ENCODE measurements at places on chromosomes 1 and 21.
A peak's percentile ranks its signal among the peaks of the same experiment; 100 is the strongest.

DNA sequence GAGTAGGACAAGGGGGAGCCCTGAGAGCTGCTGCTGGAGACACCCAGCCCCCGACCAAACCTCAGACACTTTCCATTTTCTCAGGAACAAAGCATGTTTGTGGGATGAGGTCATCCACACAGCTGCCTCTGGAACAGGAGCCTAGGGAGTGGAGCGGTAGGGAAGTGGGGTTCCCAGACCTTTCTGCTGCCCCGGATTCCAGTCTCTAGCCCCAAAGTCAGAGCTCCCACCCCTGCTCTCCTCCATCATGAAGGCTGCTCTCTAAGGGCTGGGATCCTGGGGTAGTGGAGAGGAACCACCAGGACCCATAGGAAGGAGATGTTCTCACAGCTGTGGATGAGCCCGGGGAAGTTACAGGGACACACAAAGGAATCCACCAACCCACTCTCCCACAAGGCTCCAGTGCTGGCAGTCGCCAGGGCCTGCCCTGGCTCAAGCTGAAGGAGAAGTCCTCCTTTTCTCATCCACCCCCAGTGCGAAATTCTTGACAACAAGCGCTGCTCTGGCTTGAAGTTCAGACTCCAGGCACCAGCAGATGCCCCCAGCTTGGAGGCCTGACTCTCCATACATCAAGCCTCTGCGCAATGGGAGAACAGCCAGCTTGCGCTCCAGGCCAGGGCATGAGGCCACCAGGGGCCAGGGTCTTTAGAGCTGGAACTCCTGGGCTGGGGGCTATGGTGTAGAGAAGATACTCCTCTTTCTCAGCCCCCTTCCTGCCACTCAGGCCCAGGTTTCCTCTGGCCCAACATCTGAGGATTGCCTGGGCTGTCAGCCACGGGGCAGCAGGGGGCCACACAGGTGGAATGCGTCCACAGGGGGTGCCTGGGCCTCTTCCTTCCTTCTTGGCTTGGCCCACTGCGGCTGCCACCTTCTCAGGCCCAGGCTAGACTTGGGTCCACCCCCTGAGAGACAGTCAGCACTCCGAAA, 4.5 kb downstream of the FHL3 start:
- no peak for DNase-seq

DNA sequence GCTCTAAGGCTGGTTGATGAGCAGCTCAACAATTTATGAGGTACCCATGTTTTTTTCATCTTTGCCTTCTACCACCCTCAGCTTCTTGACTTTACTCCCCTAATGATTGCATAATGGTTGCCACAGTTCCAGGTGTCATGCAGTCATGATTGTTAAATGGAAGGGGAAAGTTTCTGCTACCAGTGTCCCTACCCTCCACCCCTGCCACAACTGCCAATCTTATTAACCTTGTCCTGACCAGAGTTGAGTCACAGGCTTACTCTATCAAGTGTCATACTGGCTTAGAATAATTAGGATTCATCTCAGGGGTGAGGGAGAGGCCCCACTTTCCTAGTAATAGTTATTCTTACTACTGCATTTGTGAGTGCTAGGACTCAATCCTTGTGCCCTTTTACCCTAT, 7.9 kb upstream of the FUBP1 start:
- no peak for DNase-seq

DNA sequence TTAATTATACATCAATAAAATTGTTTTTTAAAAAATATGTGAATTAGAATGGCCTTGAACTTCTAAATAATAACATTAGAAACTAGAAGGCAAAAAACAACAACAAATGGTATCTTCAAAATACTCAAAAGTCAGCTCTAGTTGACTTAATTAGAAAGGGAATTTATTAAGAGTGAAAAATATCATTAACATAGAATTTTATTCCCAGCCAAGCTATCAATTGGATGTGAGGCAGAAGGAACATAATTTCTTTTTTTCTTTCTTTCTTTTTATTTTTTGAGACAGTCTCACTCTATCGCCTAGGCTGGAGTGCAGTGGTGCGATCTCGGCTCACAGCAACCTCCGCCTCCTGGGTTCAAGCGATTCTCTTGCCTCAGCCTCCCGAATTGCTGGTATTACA, 51.2 kb upstream of the CAPZB start:
- no peak for DNase-seq

GRCh38 chr21:45740491-45741357, 97.2 kb downstream of the PCBP3 start:
- DNase-seq: no peak

DNA sequence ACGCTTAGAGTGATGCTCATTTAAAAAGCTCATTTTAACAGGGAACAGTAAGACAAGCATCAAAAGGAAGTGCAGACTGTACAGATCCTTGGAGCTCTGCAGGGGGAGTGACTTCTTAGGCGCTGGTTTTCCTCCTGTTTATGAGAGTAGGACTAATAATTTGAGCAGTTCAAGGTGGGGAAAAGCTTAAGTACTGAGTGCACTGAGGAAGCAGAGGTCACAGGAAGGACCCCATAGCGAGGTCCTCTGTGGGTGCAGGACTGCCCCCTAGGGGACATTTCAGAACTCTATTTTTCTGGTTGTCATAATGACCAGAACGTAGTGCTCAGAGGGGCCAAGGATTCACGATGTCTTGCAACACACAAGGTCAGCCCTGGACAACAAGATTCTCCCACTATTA, 112.1 kb downstream of the HLCS start:
- no peak for DNase-seq

DNA sequence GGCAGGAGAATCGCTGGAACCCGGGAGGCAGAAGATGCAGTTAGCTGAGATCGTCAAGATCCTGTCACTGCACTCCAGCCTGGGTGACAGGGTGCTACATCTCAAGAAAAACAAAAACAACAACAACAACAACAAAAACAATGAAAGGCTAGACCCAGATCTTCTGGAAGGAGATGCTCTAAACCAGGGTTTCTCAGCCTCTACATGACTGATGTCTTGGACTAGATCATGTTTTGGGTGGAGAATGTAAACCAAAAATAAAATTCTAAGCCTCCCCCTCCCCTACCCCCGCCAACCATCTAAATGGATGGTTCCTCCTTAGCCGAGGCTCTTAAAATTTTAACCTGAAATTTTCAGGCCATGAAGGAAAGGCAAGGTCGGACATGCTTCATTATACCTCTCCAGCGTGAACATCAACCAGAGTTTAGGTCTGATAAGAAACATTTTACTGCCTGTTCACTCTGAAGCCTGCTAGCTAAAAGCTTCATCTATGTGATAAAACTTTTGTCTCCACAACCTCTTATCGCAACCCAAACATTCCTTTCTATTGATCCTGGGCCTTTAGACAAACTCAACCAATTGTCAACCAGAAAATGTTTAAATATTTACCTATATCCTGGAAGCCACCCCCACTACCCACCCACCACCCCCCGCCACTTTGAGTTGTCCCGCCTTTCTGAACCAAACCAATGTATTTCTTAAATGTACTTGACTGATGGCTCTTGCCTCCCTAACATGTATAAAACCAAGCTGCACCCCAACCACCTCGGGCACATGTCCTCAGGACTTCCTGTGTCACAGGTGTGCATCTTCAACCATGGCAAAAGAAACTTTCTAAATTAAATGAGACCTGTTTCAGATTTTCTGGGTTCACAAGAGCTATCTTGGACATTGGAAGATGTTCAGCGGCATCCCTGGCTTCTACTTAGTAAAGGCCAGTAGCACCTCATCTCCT, 1.9 kb upstream of the CAPN2 start:
- no peak for DNase-seq

- no peak for DNase-seq
Observed at GRCh38 chr1:214292322-214292721, 11.4 kb downstream of the SMYD2 start.

GRCh38 chr1:244854166-244854565, 10.2 kb downstream of the HNRNPU start:
- no peak for DNase-seq

DNA sequence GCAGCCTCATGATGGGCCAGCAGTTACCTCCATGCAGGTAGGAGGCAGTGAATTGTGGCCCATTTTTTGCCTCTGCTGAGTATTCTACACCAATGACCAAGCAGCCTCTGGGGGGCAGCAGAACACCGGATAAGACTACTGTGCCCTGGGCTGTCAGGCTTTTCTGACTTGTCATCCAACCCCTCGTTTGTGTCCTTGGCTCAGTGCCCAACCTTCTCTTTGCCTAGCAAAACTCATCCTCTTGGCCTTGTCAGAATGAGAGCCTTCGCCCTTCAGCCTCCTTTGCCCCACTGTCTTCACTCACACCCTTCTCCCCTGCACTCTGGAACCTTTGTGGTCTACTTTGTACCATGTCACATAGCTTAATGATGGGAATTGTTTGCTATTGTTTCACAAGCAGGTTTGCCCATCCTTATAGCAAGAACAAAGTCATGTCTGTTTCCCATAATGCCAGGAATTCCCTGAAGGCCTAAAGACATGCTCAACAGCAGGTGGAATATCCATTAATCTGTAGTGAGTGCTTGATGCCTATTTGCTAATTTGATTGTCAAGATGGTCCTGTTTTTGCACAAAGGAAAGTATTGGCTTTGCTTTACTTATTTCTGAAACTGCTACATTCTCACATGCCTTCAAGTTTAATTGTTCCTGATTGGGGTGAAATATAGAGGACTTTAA, 255.9 kb downstream of the HHAT start:
- peak; percentile 41 for DNase-seq

DNA sequence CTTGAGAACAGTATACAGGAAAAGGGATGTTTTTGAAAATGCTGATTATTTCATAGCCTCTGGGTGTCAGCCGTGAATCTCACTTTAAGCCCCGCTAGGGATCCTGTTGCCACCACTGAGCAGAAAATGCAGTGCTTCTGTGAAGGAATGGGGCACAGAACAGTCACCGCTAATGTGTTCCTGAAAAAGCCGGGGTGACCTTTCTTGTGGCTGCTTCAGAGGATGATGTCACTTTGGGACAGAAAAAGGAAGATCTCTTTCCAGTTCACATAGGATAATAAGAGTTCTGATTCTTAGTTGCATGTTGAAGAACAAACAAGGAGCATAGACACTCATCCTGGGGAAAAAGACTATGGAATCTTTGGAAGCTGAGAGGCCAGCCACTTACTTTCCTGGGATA, 349.6 kb downstream of the DISC1 start:
- DNase-seq: no peak

DNA sequence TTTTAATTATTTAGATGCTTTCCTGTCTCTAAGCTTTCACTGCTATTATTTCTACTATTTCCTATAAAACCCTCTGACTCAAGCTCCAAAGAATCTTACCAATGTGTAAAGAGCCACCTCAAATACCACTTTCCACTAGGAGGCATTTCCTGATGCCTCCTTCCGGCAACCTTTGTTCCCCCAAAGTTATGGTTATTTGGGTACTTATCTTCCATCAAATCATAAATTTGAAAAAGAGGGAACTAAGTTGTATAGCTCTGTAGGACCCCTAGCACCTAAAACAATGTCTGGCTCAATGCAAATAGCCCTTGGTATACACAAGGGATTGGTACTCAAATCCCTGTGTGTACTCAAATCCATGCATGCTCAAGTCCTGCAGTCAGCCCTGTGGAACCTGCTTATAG, 79.6 kb downstream of the NME7 start:
- no peak for DNase-seq

- DNase-seq: no peak
Observed at GRCh38 chr1:85624361-85624760, 43.8 kb downstream of the CCN1 start.

GRCh38 chr1:214234635-214235025, 46.3 kb upstream of the SMYD2 start:
- DNase-seq: no peak

GRCh38 chr1:89708751-89709375, 75.9 kb downstream of the LRRC8C start:
- DNase-seq: no peak

DNA sequence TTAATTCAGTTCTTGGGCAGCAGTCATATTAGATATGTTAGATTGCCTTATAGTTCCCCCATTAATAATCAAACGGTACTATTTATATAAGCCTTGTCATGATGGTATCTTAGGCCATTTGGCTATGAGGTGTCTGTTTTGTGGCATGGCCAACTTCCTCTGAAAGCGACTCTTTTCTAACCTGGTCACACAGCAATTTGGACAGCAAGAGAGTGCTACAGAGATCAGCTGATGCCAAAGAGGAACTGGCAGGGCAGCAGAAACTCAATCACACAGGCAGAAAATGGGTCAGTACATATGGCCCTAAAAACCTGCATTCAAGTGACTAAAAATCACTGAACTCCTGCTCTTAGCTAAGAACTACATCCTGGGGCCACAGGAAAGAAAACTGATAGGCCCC, 13.4 kb upstream of the MUTYH start:
- DNase-seq: no peak
